ENCODE measurements at places on chromosomes 2 and 18.
A peak's percentile ranks its signal among the peaks of the same experiment; 100 is the strongest.

GRCh38 chr18:23450022-23450421, 3.1 kb upstream of the RIOK3 start:
- no peaks in the 10 kb centered on the region for H3K4me1 ChIP-seq
- DNase-seq: no peak
- no peak overlapping the region for H3K27ac ChIP-seq
- H3K27me3 ChIP-seq: no peaks in the 10 kb centered on the region

DNA sequence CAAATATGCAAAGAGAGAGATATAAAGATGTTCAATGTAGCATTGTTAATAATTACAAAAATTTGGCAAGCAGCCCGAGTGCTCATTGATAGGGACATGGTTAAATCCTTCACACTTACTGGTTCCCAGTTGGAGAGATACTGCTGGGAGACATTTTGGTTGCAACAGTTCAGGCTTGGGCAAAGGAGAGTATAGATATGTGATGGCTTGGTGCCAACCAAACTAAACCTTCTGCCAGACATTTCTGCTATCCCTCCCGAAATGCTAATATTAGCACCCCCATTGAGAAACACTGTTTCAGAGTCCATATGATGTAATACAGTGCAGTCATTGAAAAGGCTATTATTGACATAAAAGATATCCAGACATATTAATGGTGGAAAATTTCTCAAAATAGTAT, 11.5 kb downstream of the GEN1 start:
- no peak overlapping the region for H3K4me3 ChIP-seq
- DNase-seq: no peak
- H3K4me1 ChIP-seq: no peaks in the 10 kb centered on the region

DNA sequence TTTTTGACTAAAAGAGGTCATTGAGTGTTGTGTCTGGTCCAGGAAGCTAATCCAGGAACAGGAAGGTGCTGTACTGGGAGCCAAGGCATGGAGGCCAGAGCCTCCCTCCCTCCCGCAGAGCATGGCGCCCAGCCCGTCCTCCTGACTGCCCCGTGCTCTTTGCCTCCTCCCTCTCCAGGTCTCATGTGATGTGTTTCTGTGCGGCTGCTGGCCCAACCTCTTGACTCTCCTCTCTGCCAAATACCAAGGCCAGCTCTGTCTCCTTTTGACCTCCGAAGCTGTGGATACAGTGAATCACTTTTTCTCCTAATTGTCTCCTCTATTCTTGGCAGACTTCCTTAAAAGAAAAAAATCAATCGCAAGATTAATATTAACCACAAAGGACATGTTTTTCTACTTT, 284.1 kb downstream of the PHLPP1 start:
- peak overlapping the region; percentile 77 for H3K27ac ChIP-seq
- no peaks in the 10 kb centered on the region for H3K4me1 ChIP-seq
- H3K27me3 ChIP-seq: no peaks in the 10 kb centered on the region
- DNase-seq: peak; percentile 71

GRCh38 chr18:69985239-69985638, 37.6 kb upstream of the CD226 start:
- no peaks in the 10 kb centered on the region for H3K4me1 ChIP-seq
- H3K4me3 ChIP-seq: no peak overlapping the region
- no peak overlapping the region for H3K27ac ChIP-seq
- H3K27me3 ChIP-seq: no peaks in the 10 kb centered on the region
- DNase-seq: no peak

DNA sequence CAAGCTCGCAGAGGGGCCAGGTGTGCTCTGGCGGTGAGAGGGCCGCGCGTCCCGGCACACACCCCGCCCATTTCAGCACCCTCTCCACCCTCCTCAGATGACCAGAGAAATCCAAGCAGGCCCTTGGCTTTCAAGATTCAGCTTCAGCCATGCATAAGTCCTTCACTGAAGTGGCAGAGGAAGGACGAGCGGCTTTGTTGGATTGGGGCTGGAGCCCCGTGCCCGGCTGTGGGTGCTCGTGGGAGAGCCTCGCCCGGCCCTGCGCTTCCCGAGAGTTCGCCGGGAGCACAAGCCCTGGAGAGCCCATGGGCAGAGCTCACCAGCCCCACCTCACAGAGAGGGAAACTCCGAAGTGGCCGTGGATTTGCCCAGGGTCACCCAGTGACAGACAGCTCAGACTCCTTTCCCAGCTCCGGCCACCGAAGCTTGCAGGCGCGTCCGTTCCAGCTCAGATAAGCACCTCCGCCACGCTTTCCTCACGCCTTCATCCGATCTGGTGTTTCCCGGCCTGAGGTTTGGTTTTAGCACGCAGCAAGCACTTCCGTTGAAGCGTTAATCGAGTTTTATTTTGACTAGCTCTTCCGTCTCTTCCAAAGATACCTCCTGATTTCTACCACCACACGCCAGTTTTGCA, 45.6 kb upstream of the MTCL1 start:
- no peaks in the 10 kb centered on the region for H3K4me1 ChIP-seq
- no peak for DNase-seq
- H3K36me3 ChIP-seq: no peaks in the 10 kb centered on the region
- no peak overlapping the region for H3K4me3 ChIP-seq

- no peaks in the 10 kb centered on the region for H3K4me1 ChIP-seq
- no peak overlapping the region for H3K4me3 ChIP-seq
Measured at GRCh38 chr18:66749030-66749429, 145.1 kb upstream of the CDH19 start.
